ENCODE measurements at places on chromosomes 2 and 18.
A peak's percentile ranks its signal among the peaks of the same experiment; 100 is the strongest.

DNA sequence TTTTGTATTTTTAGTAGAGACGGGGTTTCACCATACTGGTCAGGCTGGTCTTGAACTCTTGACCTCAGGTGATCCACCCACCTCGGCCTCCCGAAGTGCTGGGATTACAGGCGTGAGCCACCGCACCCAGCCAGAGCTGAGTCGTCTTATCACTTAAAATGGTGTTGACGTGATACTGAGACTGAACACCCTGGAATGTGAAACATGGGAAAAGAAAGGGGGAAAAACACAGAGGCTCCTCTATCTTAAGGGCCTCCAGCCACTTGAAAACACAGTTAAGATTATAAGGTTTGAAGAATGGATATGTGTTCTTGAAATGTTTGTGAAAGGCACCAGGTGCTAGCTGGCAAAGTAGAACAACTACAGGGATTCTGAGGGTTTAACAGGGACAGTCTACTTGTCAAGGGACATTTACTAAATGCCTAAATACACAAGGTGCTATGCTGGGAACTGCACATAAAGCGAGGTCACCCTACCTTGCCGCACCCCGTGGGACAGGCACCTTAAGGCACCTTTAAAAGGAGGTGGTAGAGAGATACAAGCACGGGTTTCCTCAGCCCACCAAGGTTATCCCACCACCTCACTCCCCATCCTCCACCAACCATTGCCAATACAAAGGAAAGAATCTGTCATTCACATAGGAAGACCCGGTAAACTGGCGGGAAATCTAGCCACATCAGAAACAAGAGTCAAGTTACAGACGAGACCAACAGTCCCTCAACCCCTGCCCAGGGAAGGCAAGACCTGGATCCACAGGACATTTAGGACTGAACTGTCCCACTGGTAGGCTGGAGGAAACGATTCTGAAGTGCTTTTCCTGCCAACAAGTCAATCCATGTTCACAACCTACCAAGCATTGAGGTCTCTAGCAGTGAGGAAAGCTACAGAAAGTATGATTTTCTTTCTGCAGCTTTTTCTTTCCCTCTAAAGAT lies 43.4 kb downstream of the STK39 start:
- no peaks in the 10 kb centered on the region for H3K27me3 ChIP-seq
- H3K4me1 ChIP-seq = peaks cover 25% of the 10 kb centered on the region
- no peak overlapping the region for H3K4me3 ChIP-seq
- no peak for DNase-seq
- no peaks in the 10 kb centered on the region for H3K36me3 ChIP-seq
- peak overlapping the region; percentile 47 for H3K27ac ChIP-seq

- no peak overlapping the region for H3K4me3 ChIP-seq
- no peaks in the 10 kb centered on the region for H3K27me3 ChIP-seq
- no peaks in the 10 kb centered on the region for H3K4me1 ChIP-seq
- no peaks in the 10 kb centered on the region for H3K36me3 ChIP-seq
Measured at GRCh38 chr2:120685974-120686297, 49.7 kb upstream of the GLI2 start.

DNA sequence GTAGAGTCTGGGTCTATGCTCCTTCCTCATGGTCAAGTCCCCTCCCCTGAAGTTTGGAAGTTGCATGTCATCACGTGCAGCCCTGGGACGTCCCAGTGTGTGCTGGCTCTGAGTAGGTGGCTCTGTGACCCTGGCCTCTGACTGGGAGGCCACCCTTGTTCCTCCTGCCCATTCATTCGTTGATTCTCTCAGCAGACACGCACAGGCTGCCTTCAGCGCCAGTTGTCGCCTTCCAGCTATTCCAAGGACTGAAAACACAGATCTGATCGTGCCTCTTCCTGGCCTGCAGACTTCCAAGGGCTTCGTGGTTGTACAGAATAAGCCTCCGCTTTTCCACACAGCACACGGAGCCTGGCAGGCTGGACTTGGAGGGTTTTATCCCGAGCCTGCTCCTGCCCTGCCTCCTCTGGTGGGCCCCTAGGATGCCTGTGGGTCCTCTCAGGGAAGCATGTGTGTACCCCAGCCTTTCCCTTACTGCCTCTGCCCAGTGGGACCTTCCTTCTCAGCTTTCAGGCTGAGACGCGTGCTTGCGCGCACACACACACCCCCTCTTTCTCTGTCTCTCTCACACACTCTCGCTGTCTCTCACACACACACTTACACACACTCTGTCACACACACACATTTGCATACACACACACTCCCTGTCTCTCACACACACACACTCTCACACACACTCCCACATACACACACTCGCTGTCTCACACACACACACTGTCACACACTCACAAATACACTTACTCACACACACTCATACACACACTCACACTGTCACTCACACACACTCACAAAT lies 17.7 kb downstream of the SH3BP4 start:
- no peaks in the 10 kb centered on the region for H3K27me3 ChIP-seq
- no peak overlapping the region for H3K27ac ChIP-seq
- no peak for DNase-seq

DNA sequence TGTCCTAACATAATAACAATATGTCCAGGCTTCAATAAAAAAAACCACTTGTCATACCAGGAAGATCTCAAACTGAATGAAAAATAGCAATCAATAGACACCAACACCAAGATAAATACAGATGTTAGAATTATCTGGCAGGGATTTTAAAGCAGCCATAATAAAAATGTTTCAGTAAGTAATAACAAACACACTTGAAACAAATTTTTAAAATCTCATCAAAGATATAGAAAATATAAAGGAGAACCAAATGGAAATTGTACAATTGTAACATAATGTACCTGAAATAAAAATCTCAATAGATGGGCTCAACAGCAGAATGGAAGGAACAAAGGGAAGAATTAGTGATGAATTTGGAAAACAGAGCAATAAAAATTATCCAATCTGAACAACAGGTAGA lies 128.1 kb downstream of the LYPD6 start:
- H3K27me3 ChIP-seq = no peaks in the 10 kb centered on the region
- H3K27ac ChIP-seq = no peak overlapping the region
- DNase-seq = no peak
- no peak overlapping the region for H3K4me3 ChIP-seq
- H3K36me3 ChIP-seq = no peaks in the 10 kb centered on the region
- H3K4me1 ChIP-seq = no peaks in the 10 kb centered on the region

DNA sequence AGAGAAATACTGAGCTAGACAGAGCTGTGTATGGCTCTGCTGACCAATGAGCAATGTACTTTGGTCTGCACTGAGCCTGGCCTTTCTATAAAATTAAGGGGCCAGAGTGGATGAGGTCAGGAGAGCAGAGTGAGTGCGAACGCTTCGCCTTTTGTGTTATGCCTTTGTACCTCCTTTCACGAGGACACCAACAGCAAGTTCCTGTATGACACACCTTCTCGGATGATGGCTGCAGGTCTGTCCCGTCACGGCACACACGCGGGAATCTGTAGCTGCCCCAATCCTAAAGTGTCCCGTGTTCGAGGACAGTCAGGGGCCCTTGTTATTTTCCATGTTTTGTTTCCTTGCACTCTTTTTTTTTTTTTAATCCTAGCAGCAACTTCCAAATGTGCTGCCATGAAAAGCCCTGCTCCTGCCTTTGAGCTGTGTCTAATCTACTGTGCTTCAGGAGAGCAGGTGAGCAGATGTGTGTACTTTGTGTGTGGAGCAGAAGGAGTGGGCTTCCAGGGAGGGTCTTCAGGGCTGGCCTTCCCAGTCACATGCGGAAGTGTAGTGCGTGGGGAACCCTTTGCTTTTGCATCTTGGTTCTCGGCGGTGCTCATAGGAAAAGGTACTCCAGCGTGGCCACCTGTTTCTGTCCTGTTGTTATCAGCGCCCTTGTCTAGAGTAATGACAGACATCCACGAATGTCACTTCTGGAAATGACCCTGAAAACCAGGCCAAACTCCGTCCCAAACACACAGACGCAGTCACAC lies 213.2 kb downstream of the NDUFA10 start:
- no peaks in the 10 kb centered on the region for H3K36me3 ChIP-seq
- peak overlapping the region; percentile 37 for H3K27ac ChIP-seq
- peaks cover 5% of the 10 kb centered on the region for H3K27me3 ChIP-seq

- DNase-seq = no peak
- no peaks in the 10 kb centered on the region for H3K36me3 ChIP-seq
- no peak overlapping the region for H3K4me3 ChIP-seq
Measured at GRCh38 chr2:31240381-31241365, 6.7 kb downstream of the EHD3 start.

DNA sequence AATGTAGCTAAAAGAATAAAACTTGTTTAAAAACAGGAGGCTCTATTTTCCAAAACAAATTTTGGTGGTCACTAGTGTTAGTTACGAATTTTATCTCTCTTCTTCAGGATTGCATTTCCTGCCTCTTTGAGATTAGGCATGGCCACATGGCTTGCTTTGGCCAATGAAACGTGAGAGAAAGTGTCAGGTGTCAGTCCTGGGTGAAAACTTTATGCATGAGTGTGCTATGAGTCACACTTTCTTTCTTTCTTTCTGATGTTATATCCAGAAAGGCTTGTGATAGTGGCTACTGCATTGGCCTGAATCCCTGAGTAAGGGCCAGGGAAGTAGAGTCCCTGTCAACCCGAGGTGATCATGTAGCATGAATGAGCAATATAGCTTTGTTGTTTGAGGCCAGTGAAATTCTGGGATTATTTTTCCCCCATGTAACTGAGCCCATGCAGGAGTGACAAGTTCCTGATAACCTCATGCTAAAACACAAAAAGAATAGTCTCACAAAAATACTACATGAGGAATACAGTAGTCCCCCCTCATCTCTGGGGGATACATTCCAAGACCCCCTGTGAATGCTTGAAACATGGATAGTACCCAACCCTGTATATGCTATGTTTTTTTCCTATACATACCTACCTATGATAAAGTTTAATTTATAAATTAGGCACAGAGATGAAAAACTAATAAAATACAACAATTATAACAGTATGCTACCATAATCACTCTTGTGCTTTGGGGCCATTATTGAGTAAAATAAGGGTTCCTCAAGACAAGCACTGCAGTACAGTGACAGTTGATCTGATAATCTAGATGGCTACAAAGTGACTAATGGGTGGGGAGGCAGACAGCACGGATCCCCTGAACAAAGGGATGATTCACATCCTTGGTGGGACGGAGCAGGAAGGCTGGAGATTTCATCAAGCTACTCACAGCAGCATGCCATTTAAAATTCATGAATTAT lies 109.5 kb downstream of the CDC42EP3 start:
- H3K4me1 ChIP-seq = peaks cover 15% of the 10 kb centered on the region
- no peaks in the 10 kb centered on the region for H3K27me3 ChIP-seq
- H3K4me3 ChIP-seq = no peak overlapping the region
- DNase-seq = no peak
- H3K36me3 ChIP-seq = no peaks in the 10 kb centered on the region

DNA sequence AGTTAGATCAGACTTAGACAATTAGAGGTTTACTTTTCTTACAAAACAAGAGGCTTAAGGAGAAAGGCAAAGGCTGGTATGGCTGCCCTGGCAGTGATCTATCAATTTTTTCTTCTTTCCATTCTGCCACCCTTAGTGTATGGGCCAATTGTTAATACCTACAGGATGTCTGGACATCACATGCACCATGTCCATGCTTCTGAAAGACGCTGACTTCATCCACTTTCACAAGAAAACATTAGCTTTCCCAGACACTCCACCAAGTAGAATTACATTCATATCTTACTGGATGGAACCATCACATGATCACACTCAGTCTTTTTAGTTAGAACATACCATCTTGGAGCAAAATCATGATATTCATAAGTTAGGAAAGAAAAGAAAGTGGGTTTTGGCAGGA lies 120.9 kb downstream of the ARHGAP28 start:
- peaks cover 24% of the 10 kb centered on the region for H3K36me3 ChIP-seq
- H3K27ac ChIP-seq = no peak overlapping the region
- H3K27me3 ChIP-seq = no peaks in the 10 kb centered on the region
- no peak overlapping the region for H3K4me3 ChIP-seq
